LHCN-M2 (cell line): ENCODE measurements at places on chromosomes 7 and 10.

- no peak for DNase-seq
These were observed 246.2 kb upstream of the PPP2R2D start for GRCh38 chr10:131654471-131655087.

DNA sequence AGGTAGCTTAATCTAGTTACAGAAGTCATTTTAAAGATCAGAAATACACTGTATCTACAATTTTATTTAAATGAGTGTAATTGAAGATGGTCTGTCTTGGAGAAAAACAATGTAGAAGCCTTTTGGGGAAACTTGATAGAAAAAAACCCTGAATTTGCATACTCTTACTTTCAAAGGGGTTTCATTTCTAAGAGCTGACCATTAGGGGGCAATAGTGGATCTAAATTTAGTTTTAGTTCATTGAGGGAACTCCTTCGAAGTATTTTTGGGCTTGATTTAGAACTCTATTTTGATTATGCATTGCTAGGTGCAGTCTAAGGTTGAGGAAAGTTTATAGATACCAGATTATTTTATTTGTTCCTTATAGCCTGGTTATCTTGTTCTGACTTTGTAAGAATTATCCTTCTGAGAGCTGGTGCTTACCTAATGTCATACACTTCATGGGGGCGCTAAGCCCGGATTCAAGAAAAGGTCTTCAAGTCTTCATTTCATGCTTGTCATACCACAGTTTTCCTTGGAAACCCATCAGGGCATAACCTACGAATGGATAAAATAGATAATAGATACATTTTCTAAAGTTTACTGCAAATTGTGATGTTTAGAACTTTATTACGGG is 69.1 kb upstream of the MXI1 start:
- DNase-seq: peak; percentile 66

DNA sequence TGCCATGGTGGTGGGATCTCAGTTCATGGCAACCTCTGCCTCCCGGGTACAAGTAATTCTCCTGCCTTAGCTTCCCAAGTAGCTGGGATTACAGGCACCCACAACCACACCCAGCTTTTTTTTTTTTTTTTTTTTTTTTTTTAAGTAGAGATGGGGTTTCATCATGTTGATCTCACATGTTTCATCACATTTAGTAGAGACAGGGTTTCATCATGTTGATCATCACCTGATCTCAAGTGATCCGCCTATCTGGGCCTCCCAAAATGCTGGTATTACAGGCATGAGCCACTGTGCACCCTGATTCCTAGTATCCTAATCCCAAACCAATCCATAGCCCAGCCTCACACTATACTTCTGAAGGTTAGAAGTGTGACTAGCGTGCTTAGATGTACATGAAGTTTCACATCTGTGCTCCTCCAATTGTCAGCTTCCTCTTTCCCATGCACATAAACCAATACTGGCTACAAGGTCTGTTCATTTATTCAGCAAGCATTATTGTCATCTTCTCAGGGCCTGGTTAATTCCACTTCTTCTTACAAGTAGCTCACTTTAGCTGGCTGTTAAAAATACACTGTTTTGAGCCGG is 6.8 kb upstream of the NAT16 start:
- no peak for DNase-seq

DNA sequence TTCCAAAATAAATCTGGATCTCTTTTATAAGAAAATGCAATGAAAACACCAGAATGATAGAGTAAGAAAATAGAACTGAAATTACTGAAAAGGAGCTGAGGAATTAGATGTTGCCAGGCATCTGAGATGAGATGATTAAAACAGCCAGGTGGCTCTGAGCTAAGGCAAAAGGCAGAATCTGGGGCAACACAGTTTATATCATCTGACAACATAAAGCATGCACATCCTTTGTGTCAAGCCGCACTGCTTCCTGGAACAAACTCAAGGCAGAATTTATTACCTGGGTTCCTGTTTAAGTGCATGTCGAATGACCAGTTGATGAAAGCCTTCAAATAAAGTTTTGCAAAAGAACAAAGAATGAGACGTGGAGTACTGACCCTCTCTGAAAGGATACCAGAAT is 247.0 kb downstream of the SNX10 start:
- DNase-seq: no peak

DNA sequence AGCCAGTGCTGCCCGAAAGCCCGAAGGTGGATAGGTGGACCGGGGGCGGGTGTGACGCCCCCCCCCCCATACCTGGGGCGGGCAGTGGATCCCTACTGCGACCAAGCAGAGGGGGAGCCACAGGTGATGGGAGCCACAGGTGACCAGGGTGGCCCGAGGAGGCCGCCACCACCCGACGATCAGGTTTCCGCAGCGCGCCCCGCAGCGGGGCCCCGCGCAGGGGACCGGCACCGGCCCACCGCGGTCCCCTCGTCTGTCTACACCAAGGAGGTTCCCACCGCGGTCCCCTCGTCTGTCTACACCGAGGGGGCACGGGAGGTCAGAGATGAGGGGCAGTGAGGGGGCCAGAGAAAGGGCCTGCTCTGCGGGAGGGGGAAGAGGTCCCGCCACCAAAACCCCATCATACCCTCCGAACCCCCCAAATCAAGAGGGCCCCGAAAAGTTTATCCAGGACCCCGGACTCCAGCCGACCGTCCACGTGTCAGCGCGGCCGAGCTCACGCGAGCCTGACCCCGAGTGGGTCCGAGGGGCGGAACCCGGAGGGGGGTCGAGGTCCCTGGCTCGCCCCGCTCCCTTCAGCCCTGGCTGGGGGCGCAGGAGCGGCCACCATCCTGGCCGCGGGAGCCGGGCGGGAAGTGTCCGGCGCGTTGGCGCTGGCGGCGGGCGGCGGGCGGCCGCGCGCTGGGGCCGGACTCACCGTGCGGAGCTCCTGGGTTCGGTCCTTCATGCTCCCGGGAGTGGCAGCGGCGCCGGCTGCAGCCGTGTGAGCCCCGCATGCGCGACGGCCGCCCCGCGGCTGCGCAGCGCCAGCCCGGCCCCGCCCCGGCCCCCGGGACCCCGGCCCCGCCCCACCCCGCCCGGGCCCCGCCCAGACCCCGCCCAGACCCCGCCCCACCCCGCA is at the start of gene STX1A:
STX1A (minus strand) TSS at position 765 of the 901 bp plus-strand sequence; CDS start at position 727, 38 bp downstream.
- peak; percentile 70 for DNase-seq

DNA sequence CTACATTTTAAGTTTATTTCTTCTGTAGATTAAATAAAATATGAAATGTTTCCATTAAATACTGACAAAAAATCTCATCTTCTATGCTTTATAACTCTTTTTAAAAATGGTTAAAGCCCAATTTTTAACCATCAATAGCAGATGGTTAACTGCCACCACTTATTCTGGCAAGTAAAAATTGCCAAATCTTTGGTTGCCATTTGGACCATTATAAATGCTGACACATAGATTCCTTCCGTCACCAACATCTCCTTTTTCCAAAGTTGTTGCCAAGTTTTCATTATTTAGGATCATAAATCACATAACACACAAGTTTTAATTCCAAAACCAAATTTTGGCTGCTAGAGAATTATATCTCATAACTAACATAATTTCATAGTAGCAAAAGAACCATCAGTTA is 1614.3 kb downstream of the REEP3 start:
- DNase-seq: no peak

GRCh38 chr7:146479040-146479439 is 362.4 kb downstream of the CNTNAP2 start:
- DNase-seq: no peak

DNA sequence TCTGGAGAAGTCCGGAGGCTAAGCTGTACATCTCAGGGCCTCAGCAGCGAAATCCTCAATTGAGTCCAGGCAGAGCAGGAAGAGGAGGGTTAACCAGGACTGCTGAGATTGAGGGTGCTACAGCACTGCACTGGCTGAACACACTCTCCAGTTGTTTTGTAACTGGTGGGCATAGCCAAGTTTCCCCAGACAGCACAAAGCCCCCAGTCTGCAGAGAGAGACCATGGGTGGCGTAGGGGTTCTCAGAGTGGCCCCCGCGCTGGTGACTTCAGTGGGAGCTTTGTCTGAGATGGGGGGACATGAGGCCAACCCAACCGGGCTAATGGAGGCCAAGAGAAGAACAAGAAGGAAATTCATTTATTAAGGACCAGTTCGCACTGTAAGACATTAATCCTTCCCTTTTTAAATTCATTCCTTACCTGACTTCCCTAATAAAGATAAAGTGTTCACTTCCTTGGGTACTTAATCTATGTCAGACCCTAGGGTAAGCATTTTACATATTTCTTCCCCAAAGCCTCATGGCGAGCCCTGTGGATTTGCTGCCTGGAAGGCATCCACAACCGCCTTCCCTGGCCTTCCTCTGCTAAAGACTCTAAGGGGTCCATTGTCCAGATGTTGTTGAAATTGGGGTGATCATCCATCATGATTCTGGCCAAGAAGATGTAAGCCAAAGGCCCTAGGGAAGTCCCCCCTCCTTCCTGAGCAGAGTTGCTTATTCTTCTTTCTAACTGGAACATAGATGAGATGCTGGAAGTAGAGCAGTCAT is 121.4 kb upstream of the CHST15 start:
- no peak for DNase-seq

DNA sequence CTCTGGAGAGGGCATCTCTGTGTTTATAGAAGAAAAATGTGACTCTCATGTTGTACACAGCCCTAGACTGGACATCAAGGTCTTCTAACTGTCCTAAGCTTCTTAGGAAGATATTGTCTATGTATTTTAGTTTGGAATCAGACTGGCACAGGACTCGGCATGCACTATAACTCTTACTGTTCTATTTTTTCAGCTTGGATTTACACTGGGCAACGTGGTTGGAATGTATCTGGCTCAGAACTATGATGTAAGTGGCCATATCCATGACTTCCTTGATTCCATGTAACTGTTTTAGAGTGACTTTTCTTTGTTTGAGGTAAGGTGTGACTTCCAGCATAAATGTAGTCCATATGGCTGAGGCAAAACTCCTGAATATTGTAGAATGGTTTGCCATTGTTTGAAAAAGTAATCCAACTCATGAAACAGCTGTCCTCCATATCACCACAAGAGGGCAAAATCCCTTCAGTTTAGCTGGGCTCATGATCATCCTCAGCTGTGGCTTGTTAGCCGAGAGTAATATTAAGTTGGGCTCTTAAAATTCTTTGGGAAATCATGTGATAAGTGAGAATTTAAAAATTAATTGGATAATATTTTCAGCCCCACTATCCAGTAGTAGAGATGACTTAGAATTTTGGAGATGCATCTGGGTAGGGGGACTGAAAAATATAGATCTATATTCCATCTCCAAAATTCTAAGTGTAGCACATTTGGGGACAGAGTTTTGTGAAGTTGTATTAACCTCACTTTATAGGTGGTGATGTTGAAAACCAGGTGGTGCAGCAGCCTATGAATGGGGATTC is 10.4 kb downstream of the STMP1 start:
- peak; percentile 86 for DNase-seq

- no peak for DNase-seq
These were observed 671.4 kb downstream of the CNTNAP2 start for GRCh38 chr7:146788008-146788407.

DNA sequence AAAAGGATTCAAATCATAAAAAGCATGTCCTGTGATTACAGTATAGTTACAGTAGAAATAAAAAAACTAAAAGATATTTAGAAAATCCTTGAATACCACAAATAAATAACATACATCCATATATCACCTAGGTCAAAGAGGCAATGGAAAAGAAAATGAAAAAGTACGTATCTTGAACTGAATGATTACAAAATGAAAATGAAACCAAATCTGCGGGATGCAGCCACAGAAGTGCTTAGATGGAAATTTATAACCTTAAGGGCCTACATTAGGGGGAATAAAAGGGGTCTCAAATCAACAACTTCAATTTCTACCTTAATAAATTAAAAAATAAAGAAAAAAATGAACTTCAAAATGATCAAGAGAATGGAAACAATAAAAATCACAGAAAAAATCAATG is 879.0 kb upstream of the CELF2 start:
- no peak for DNase-seq

GRCh38 chr7:120714945-120715344 is 143.0 kb downstream of the TSPAN12 start:
- peak; percentile 26 for DNase-seq

- DNase-seq: no peak
These were observed 285.9 kb upstream of the NEBL start for GRCh38 chr10:21183025-21183424.

DNA sequence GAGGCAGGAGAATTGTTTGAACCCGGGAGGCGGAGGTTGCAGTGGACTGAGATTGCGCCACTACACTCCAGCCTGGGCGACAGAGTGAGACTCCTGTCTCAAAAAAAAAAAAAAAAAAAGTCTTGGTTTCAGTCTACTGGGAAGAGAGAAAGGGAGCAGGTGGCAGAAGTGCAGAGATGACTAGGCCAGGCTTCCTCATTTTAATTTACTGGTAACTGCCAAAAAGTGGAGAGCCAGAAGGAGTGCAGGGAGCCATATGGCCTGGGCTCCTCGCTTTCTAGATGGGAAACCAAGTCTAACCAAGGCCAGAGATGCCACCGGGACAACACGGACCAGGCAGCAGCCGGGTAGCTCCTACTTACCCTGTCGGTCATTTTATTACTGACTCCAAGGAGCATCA is 12.2 kb downstream of the SEPHS1 start:
- no peak for DNase-seq

DNA sequence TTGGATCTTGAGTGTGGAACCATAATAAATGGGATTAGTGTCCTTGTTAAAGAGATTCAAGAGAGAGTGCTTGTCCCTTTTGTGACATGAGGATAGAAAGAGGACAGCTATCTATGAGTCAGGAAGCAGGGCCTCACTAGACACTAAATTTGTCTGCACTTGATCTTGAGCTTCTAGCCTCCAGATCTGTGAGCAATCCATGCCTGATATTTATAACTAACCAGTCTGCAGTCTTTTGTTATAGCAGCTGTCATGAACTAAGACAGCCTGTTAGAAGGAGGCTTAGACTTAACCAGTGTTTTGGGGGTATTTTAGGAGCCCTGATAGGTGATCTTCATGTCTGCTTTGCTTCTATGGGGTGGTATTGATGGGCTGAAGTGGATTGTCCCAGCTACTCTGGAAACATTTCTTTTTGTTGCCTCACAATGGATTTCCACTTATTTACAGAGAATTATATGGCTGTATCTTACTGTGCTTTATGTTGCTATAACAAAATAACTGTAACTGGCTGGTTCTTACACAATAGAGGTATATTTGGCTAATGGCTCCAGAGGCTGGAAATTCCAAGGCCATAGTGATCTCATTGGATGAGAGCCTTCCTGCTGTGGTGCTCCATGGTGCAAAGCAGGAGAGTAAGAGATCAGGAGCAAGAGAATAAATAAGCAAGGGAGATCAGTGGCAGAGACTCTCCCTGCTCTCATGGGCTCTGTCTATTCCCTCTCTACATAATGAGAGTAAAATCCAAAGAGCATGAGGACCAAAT is 23.4 kb upstream of the AKR1C3 start:
- DNase-seq: no peak

- DNase-seq: no peak
These were observed 265.9 kb downstream of the SNX13 start for GRCh38 chr7:17674166-17674942.
